ENCODE measurements at places on chromosomes 1 and 21.

- no peak for DNase-seq
Measured at GRCh38 chr1:193525411-193525810, 339.0 kb upstream of the B3GALT2 start.

DNA sequence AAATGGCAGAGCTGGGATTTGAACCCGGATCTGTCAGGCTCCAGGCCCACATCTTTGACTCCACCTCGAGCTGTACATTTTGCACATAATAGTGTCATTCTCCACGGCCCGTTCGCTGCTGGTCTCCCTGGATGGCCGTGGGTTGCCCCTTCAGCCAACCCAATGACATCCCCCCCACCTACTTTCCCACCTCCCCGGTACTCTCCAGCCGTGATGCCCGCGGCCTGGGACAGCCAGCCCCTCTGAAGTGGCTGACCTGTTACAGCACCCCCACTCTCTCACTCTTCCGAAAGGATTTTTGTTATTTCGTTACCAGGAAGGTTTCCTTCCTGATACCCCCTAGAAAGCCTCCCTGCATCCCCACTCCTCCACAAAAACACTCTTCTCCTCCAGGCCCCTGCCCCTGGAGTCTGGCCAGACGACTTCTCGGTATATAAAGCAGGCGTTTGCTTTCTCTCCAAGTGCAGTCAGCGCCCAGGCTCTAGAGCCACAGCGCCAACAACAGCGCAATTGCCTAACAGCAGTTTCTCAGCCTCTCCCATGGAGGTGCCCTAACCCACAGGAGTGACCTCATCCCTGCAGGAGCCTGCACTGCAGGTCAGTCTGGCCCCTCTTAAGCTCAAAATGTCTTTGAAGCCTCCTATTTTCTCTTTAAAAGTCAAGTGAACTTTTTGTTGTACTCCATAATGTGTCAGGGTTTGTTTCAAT is 14.5 kb upstream of the GJB5 start:
- no peak for DNase-seq

- no peak for DNase-seq
Measured at GRCh38 chr1:64950284-64950809, 16.0 kb downstream of the JAK1 start.

GRCh38 chr1:16007671-16008341 is 3.8 kb downstream of the SRARP start:
- DNase-seq: no peak

- DNase-seq: no peak
Measured at GRCh38 chr21:33256019-33256418, 10.1 kb upstream of the IL10RB start.

DNA sequence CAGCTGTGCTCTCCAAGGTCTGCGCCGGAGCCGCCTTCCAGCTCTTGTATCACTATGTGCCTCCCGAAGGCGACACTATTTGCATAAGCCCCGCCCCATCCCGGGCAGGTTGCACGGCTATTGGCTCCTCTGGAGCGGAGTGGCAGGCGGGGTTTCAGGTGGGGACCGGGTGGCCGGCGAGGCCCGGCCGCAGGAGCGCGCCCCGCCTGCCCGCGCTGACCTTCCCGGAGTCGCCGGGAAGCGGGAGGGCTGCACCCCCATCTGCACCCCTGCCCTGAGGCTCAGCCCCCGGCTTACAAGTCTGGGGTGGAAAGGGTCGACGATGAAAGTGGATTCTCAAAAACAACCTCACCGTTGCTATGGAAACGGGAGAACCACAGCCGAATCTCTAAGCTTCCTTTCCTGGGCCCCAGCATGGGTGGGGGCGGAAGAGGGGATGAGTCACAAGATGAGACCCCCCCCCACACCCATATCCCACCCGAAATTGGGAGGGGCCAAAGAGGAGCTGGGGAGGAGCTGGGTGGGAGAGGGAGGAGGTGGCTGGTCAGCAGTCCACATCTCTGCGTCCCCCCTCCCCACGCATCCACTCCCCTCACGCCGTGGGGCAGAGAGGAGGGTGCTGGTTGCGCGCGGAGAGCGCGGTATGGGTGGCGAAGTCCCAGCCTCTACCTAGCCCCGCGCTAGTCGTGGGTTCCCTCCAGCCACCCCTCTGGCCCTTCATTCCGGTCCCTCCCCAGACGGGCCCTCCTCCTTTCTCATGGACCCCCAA is at the start of gene HPCAL4:
Gene HPCAL4, minus strand, starts transcription at position 51 of the 769 bp plus-strand sequence. CDS start 6,830 bp downstream, outside the sequence.
- DNase-seq: no peak

DNA sequence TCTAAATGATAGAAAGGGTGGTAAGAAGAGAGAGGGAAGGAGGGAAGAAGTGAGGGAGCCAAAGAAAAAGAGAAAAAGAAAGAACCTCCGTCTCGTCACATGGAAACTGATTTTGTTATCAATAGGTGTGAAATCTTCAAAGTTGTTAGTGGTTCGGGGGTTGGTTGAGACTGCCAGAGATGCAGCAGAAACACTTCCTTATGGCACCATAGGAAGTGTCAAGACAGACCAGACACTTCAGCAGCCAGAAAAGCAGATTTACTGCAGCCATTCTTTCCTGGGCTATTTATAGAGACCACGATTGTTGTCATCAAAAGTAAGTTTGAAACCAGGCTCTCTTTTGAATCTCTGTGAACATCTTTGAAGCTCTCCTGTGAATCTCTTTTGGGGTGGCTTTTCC is 150.5 kb downstream of the PLPPR5 start:
- no peak for DNase-seq

GRCh38 chr1:12335815-12336214 is 106.0 kb downstream of the VPS13D start:
- DNase-seq: no peak

DNA sequence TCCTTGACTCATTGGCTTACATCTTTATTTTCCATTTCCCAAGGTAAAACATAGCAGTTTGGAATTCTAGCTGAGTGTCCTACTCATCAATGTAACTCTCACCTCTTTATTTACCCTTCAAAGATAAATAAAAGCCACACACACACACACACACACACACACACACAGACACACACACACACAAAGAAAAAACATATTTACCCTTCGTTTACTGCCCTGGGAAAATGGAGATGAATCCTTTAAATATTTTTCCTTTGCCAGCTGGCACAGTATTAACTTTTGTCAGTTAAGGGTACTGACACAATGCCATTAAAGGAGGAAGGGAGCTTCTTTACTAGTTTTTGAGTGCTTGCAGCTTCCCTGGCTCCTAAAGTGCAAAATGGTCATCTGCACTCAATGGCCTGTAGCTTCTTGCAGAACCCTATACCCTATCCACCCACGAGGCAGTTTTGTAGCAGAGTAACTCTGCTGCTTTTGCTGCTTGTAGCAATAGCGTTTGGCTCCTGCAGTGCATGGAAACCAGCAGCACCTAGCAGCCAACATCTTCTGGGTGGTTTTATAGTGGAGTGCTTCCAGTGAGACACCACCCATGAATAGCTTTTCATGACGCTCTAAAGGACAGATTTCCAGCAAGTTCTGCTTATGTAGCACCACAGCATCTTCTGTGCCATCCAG is 103.7 kb downstream of the HS2ST1 start:
- DNase-seq: no peak

GRCh38 chr1:226490426-226490809 is 58.1 kb upstream of the STUM start:
- no peak for DNase-seq

DNA sequence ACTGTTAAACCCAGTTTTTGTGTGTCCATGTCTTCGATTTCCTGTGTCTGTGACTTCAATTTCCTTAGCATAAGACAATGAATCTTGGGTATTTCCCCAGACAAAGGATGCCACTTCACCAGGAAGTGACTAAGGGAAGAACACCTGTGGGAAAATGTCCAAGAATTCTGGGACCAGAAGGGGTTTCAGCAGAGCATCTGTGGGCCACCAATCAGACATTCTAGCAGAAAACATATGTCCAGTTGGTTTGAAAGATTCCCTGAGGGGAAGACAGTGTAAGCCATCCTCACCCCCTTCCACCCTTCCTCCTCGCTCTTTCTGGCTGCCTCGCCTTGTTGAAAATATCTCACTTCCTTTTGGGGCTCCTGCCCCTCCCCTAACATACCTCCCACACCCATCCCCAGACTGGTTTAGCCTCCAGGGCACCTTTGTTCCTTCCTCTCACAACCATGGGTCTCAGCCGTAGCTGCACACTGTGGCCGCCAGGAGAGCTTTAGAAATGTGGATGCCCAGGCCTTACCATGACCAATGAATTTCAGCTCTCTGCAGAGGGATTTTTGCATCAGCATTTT is 25.5 kb upstream of the IFNAR1 start:
- DNase-seq: no peak

GRCh38 chr1:48530727-48531351 is 58.8 kb upstream of the SPATA6 start:
- DNase-seq: no peak

DNA sequence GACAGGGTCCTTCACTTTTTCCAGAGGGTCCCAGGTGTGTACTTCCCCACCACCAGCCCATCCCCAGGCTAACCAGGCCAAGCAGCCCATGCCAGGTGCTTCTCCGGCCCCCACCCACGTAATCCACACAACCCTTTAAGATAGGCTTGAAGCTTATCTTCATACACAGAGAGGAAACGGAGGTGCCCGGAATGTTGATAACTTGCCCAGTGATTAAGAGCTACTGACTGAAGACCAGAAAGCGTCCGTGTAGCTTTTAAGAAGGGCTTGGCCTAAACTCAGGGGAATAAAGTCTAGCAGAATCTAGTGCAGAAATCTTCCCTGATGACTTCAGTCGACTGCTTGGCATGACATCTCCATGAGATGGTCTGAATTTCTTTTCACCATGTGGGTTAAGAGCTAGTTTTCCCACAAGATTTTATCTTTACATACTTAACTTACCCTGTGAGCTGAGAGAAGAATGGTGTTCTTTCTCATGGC is 138.7 kb downstream of the GALNT2 start:
- no peak for DNase-seq

DNA sequence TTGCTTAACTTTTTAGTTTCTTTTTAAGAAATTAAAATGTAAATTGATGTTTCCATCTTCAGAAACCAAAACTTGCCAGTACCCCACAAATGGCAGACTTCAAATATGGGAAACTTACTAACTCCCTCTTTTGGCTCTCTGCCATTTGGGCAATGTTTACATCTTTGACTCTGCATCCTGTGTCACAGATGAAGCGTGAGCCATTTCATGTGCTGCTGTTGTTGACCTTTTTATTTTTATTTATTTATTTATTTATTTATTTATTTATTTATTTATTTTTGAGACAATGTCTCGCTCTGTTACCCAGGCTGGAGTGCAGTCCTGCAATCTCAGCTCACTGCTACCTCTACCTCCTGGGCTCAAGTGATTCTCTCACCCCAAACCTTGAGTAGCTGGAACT is 16.0 kb upstream of the COG2 start:
- DNase-seq: no peak

GRCh38 chr1:36715797-36716196 is 233.1 kb upstream of the CSF3R start:
- no peak for DNase-seq

DNA sequence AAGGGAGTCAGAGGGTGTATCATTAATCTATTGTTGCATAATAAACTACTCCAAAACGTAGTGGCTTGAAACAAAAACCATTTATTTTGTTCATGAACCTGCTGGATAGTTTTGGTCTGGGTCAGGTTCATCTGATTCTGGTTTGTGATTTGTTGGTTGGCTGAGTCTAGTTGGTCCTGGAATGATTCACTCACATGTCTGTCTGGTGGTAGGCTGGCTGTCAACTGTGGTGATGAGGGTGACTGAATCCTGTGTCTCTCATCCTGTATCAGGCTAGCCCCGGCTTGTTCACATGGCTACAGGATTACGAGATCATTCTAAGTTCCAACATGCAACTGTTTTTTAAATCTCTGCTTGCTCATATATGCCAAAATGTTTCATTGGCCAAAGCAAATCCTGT is 22.5 kb upstream of the SIKE1 start:
- DNase-seq: no peak

Data from activated naive CD4-positive, alpha-beta T cell (primary cell).